Endothelial cell (in vitro differentiated cells): ENCODE measurements at places on chromosomes 1 and 21.

DNA sequence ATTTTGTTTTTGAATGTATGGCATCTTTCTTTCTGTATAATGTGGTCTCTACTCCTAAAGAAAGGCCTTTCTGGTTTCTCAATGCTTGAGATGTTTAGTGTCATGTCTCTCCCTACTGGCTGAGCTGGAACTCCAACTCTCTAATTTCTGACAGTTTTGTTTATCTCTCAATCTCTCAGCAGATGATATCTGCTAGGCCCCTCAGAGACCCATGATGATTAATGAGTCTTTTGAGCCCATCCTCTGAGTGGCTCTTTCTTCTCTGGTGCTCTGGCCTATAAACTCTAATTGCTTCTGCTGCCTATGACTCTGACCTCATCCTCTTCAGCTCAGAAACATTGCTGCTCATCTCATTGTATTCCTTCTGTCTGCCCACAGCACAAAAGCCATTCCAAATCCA, 46.6 kb downstream of the CRB1 start:
- no peak for DNase-seq

DNA sequence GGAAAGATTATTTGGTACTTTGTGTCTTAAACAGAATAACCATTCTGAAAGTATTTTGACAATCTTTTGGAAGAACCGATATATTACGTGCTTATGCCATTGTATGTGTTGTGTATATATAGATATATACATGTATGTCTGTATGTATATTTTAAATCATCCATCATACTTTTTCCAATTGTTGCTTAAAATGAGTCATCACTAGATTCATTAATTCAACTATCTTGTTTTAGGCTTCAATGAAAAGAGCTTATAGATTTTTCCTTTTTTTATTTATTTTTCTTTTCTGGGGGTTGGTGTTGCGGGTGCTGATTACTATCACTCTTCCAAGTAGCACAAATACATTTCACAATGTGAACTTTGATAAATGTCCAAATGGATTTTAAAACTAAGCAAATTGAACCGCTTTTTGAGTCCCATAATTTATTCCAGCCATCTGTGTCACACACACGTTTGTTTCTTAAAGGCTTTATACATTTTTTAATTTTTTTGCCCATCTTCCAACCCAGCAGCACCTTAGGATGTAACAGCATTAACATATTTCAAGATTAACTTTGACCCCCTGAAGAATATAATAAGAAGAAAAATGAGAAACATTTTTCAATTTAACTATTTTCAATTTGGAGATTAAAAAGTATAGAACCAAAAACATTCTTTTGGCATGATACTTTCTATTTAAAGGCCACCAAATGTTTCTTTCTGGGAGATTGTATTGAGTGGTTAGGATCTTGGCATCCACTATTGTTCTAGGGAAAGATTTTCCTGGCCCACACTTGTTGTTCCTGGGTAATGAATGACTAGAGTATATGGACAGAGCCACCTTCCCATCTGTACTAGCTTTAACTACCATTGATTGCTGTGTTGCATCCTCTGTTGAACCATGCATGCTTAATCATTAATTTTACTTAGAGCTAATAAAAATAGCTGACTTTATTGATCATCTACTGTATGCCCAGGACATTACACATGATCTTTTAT, 9.3 kb upstream of the DPYD start:
- DNase-seq = no peak

GRCh38 chr1:119903443-119903835, 7.1 kb upstream of the ADAM30 start:
- DNase-seq = no peak

GRCh38 chr21:45347712-45348499, 57.1 kb upstream of the COL18A1 start:
- no peak for DNase-seq

DNA sequence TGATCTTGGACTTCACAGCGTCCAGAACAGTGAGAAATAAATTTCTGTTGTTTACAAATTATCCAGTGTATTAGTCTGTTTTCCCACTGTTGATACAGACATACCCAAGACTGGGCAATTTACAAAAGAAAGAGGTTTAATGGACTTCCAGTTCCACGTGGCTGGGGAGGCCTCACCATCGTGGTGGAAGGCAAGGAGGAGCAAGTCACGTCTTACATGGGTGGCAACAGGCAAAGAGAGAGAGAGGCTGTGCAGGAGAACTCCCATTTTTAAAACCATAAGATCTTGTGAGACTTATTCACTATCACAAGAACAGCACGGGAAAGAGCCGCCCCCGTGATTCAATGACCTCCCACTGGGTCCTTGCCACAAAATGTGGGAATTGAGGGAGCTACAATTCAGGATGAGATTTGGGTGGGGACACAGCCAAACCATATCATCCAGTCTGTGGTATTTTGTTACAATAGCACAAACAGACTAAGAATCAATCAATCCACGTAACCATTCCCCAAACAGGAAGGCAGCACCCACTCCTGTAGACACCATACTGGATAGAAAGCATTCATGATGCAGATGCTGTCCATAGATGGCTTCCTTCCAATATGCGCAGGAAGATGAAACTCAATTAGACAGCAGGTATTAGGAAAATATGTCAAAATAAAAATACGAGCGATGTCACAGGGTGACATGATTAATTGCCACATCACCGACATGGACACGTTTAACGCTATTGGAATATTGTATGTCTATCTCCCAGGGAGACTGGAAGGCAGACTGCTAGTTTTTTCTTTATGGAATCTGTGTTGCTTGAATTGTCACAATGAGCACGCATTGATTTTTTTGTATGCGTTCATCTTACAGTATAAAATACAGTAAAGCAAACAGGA, 22.8 kb downstream of the ECE1 start:
- DNase-seq = no peak

DNA sequence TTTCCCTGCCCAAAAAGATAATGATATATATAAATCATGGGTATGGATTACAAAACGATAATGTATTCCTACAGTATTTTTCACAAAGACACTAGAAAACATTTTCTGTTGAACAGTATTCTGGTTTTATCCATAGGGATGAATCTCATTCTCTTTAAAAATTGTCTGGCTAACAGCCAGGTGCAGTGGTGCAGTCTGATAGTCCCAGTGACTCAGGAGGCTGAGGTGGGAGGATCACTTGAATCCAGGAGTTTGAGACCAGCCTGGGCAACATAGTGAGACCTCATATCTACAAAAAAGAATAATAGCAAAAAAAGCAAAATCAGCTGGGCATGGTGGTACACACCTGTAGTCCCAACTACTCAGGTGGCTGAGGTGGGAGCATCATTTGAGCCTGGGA, 23.3 kb downstream of the PIP5K1A start:
- no peak for DNase-seq

GRCh38 chr21:31136891-31137290, 98.6 kb upstream of the KRTAP19-8 start:
- DNase-seq = no peak

DNA sequence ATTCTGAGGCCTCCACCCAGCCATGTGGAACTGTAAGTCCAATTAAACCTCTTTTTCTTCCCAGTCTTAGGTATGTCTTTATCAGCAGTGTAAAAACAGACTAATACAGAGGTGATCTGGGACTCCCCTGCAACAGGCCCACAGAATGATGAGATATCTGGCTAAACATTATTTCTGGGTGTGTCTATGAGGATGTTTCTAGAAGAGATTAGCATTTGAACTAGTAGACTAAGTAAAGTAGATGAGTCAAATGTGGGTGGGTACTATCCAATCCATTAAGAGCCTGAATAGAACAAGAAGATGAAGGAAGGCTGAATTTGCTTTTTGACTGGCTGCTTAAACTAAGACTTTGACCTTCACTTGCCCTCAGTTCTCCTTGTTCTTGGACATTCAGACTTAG, 396.5 kb upstream of the LRRC7 start:
- no peak for DNase-seq
